Gastrocnemius medialis (tissue), 4 donors: ENCODE measurements at places on chromosomes 1 and 21. TPM values are rescaled to one million over a fixed set of nuclear protein-coding genes. Genes with fewer than 3 reads are reported as not detected.

CFAP107 gene
- not detected for total RNA-seq

TRIM46 gene
- total RNA-seq: not detected

KRTAP21-2 gene
- total RNA-seq: not detected

TRAF3IP3 gene
- total RNA-seq: 1.5 TPM

HLX gene
- 5.7 TPM for total RNA-seq

MAB21L3 gene
- 2.0 TPM for total RNA-seq

RIMS3 gene
- total RNA-seq: 0.31 TPM

ESPN gene
- 0.41 TPM for total RNA-seq

SLC1A7 gene
- total RNA-seq: 0.24 TPM

BSND gene
- not detected for total RNA-seq

CSRP1 gene
- total RNA-seq: 83.2 TPM
